ENCODE measurements at places on chromosomes 7 and 10. TPM values are rescaled to one million over a fixed set of nuclear protein-coding genes. Genes with fewer than 3 reads are reported as not detected.

The NMT2 gene
- 14.3 TPM for total RNA-seq

The GIMAP8 gene
- total RNA-seq, result 14.9 TPM

The HOXA1 gene
- not detected for total RNA-seq

The AKR1E2 gene
- 5.4 TPM for total RNA-seq

The FEZF1 gene
- total RNA-seq, result not detected

The PON1 gene
- not detected for total RNA-seq

The IDI2 gene
- total RNA-seq, result 0.30 TPM

The SUGCT gene
- 4.4 TPM for total RNA-seq

The OR6B1 gene
- total RNA-seq, result not detected

The SLC26A4 gene
- total RNA-seq, result 0.27 TPM

- DNase-seq, result no peak
Measured at GRCh38 chr10:99777918-99778714, 4.3 kb upstream of the ABCC2 start.

GRCh38 chr7:42805601-42806000, 106.3 kb downstream of the C7orf25 start:
- no peak for DNase-seq

DNA sequence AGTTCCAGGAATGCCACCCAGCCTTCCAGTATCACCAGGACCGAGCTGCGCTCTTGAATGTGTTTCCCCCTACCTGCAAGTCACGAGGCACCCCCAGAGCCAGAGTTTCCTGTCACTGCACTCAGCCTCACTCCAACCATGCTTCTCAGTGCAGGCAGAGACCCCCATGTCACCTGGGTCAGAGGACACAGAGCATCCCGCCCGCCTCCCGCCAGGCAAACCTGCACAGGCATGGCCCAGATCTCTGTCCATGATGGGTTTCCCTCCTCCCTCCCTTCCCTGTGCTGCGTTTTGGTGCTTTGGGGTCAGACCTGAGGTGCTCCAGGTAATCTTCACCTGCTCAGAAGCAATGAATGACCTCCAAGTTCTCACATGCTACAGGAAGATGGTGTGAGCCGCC, 3.1 kb upstream of the RET start:
- no peak for DNase-seq

- no peak for DNase-seq
Measured at GRCh38 chr10:75451831-75452230, 20.4 kb downstream of the LRMDA start.

DNA sequence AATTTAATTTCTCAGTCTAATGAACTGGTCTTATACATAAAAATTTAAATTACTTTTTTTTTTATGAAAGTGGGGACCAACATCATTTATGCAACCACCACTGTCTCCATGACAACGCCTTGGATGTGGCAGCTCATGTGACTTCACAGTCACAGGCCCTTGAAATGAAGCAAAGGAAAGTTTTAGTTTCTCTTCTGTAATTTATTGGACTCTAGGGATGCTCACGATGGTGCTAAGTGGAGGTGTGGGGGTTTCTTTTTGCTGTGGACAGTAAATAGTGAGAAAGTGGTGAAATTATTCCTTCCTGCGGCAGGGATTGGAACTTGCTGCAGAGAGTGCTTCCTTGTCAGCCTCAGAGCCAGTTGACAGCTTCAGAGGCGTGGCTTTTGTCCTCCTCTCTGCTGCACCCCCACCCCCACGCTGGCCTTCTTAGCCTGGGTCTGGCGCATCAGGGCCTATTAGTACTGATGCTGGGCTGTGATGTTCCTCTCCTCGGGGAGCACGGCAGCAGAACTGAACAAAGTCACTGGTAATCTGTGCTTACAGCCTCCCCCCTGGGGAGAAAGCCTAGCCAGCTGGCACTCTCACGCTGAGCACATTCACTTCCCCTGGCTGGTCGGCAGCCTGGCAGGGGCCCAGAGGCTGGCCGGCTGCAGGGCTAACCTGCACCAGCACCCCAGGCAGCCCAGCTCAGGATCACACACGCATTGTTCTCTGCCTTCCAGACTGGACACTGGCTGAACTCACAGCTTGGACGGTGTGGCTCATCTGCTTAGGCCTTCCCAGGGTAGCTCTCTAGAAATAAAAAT, 517.5 kb upstream of the GALNT17 start:
- DNase-seq, result peak; percentile 91

DNA sequence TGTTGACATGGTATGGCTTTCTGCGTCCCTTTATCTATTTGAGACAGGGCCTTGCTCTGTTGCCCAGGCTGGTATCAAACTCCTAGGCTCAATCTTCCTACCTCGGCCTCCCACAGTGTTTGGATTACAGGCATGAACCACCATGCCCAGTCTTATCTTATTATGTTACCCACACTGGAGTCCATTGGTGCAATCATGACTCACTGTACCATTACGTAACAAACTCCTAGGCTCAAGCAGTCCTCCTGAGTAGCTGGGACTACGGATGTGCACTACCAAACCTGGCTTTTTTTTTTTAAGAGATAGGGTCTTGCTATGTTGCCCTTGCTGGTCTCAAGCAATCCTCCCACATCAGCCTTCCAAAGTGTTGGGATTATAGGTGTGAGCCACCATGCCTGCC, 66.7 kb downstream of the CCDC3 start:
- no peak for DNase-seq

GRCh38 chr10:43688348-43688892, 39.7 kb upstream of the ZNF32 start:
- no peak for DNase-seq

DNA sequence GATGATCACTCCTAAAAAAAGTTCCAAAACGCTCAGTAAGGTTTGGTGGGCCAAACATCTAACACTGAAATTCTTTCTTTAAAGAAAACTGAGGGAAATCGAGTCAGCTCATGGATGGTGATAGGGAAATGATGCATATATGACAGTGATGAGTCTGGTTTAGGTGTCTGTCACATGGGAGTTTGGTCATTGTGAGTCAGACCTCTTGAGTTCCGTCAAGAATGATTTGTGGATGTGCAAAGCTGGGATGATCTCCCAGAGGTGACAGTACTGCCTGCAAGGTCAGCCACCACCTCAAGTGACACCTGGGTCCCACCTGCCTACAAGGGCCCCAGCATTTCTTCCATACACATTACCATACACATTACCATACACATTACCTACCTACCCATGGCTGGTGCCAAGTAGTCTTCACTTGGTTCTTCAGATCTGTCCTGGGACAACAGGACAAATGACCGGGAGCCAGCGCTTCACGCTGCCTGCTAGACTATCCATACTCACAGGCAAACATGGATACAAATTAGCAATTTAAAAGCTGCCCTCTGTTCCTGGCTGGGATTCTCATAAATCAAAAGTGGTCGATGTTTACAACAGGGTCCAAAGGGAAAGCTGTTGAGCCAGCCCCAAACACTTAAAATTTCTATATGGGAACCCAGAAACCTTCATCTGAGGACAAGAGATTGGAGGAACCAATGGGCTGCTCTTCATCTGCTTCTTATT, 128.4 kb downstream of the ADAM12 start:
- DNase-seq, result no peak

- DNase-seq, result no peak
Measured at GRCh38 chr7:11464624-11465023, 367.4 kb downstream of the THSD7A start.

DNA sequence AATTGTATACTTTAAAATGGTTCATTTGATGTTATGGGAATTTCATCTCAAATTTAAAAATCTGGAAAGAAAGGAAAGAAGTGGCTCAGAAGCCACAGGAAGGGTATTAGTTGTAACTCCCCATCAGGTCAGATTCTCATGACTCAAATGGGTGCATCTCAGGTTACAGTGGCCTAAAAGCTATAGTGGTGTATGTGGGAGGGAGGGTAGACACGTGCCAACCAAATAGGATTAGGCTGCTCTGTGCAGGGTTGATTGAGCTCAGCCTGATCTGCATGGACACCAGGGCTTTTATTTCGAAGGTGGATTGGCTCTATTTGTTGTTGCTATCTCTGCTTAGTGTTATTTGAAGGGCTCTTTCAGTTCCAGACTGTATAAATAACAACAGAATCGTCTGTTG, 121.5 kb upstream of the PRR15 start:
- no peak for DNase-seq

GRCh38 chr10:88045096-88045495, 181.7 kb downstream of the PTEN start:
- DNase-seq, result no peak

DNA sequence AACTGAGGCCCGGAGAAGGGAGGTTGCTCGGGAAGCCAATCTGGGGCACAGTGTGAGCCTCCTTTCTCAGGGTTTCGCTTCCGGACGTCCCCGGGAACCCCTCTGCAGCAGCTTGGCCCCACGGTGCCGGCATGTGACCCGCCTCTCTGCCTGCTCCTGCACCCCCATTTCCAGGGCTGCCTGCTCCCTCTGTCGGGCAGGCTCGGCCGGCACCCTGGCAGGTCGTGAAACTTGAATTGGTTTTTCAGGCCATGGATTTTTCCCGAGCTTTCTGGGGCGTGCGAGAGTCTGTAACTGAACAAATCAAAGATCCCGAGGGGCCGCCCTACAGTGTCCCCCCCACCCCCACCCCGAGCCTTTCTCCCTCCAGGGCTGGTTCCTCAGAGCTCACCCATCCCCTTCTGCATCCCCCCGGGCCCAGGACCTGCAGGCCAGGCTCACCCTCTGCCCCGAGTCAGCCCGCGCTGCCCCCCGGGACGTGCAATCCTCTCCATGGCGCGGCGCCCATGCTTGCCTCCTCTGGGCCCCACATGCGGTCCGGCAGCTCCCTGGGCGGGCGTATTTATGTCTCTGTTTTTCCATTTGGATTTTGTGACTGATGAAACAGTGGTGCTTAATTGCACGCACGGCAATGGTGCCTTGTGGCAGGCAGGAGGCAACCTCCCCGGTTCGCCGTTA, 58.1 kb downstream of the UNCX start:
- peak; percentile 68 for DNase-seq

DNA sequence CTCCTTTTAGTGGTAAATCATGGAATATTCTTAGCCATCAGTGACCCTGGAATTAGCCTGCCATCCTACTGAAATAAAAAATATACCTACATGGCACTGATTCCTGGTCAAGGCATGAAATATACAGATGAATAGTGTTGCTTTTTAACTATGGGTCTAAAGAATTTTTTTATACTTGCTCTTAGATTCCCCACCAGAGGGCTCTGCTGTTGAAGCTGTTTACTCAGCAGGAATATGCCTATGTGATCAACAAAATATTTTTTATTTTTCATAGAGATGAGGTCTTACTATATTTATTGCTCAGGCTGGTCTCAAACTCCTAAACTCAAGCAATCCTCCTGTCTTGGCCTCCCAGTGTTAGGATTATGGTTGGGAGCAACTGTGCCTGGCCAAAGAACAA, 13.5 kb downstream of the ZC3HC1 start:
- DNase-seq, result no peak

DNA sequence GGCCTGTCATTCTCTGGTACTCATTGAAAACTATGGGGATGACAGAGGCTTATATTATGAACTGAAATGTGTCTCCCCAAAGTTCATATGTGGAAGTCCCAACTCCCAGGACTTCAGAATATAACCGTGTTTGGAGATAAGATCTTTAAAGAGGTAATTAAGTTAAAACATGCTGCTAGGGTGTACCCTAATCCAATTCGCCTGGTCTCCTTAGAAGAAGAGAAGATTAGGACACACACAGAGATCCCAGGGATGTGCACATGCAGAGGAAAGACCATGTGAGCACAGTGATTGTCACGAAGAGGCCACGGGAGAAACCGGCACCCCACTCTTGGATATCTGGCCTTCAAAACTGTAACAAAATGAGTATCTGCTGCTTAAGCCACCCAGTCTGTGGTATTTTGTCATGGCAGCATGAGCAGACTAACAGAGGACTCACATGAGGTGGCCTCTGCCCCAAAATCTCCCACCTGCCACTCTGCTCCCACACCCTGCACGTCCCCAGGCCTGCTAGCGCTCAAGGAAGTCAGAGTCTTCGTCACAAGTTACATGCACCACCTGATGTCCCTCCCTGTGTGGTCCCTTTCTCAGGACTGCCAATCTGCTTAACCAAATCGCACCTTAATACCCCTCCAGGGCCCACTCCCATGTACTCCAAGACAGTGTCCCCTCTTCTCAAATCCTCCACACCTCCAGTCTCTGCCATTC, 26.8 kb downstream of the PLAC9 start:
- no peak for DNase-seq

- DNase-seq, result no peak
Measured at GRCh38 chr7:120837599-120837998, 20.3 kb downstream of the TSPAN12 start.

- DNase-seq, result no peak
Measured at GRCh38 chr7:159034394-159034793, 110.3 kb downstream of the VIPR2 start.

DNA sequence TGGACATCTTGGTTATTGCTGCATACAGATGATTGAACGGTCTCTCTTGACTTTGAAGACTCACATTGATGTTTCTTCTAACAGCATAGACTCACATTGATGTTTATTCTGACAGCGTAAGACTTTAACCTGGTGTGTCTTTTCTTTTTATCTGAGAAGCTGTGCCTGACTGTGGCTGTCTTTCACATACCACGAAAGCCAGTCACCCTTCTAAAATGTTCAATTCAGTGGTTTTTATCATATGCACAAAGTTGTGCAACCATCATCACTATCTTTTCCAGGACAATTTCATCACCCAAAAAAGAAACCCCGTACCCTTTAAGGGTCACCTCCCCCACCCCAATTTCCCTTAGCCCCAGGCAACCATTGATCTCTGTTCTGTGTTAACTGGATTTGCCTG, 24.7 kb downstream of the CELF2 start:
- DNase-seq, result no peak

DNA sequence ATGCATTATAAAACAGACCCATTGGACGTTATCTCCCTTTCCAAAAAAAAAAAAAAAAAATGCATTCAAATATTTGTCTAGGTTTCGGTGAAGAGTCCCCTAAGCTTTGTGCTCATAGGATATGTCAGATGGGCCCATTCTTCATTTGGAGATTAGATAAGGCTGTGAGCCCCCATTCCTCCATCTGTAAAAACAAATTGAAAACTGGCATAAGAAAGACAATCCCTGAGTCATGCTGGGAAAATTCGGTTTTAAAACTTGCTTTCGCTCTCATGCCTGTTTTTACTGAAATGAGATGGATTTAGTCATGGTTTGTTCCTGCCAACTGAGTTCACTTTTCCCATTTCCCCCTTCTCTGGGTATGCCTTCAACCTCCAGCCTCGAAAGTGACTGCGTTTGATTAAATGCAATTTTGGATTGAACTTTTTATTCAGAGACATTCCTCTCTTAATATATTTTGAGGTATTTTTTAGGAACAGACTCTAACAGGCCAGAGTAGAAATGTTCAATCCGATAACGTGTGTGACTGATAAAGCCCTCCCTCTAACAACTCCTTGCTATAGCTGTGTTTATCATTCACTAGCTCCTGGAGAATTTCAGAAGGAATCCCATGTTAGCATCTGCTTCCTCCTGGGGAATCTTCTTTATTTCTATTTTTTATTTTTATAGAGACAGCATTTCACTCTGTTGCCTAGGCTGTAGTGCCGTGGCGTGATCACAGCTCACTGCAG, 190.9 kb upstream of the LYZL2 start:
- no peak for DNase-seq

Measured in Right ventricle myocardium inferior (tissue), 1 donor.